CD4-positive, CD25-positive, alpha-beta regulatory T cell (primary cell): ENCODE measurements at places on chromosomes 3 and 15. TPM values are rescaled to one million over a fixed set of nuclear protein-coding genes. Genes with fewer than 3 reads are reported as not detected.

The ZKSCAN7 gene
- 1.2 TPM for total RNA-seq

The BLOC1S6 gene
- total RNA-seq = 66.3 TPM

DNA sequence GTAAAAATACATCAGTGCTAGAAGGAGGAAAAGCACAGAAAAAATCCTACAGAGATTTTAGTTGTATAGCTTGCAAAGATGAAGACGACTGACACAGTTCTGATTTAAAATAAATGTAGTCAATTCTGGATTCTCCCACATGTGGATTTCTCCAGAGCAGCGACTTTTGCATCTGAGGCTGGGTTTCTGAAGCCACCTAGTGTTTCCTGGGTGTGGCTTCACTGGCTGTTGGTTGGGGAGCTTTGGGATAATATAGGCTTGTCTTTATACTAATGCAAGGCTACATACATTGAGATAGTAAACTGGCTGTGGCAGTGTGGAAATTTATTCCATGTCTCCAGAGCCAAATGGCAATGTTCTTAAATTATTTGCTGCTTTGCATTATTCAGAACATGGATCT, 158.1 kb upstream of the FEZF2 start:
- no peak for DNase-seq
- no peaks in the 10 kb centered on the region for H3K27me3 ChIP-seq
- H3K4me1 ChIP-seq = no peaks in the 10 kb centered on the region
- no peak overlapping the region for H3K4me3 ChIP-seq

DNA sequence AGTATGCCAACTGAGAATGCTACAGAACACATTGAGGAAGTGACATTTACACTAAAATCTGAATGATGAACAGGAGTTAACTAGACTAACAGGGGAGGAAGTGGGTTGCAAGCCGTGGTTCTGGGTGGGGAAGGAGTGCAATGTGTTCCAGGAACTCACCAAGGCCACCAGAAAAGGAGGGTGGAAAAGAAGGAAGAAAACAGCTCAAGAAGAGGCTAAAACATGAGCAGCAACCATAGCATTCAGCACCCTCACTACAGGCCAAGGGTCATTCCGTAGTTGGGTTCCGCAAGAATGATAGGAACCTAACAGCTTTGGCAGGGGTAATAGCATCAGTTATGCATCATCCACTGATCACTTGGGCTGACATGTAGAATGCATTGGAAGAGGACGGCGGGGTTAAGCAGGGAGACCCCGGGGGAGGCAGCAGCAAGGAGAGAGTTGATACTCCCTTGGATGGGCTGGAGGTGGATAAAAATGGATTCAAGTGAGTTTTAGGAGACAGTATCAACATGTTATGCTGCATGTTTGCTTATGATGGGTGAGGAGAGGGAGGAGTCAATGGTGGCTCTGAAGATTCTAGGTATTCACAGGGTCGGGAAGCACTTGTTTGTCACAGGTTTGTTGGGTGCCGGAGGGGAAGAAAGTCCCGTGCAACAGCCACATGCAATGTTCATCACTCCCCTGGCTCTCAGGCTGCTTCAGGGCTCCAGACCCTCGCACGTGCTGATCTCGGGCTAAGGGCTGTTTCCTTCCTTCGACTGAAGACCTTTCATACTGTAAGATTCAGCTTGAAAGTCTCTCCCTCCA, 53.2 kb downstream of the LIPC start:
- DNase-seq = no peak
- H3K4me3 ChIP-seq = peak overlapping the region; percentile 67
- no peaks in the 10 kb centered on the region for H3K27me3 ChIP-seq
- H3K36me3 ChIP-seq = no peaks in the 10 kb centered on the region
- H3K4me1 ChIP-seq = peaks cover 36% of the 10 kb centered on the region

DNA sequence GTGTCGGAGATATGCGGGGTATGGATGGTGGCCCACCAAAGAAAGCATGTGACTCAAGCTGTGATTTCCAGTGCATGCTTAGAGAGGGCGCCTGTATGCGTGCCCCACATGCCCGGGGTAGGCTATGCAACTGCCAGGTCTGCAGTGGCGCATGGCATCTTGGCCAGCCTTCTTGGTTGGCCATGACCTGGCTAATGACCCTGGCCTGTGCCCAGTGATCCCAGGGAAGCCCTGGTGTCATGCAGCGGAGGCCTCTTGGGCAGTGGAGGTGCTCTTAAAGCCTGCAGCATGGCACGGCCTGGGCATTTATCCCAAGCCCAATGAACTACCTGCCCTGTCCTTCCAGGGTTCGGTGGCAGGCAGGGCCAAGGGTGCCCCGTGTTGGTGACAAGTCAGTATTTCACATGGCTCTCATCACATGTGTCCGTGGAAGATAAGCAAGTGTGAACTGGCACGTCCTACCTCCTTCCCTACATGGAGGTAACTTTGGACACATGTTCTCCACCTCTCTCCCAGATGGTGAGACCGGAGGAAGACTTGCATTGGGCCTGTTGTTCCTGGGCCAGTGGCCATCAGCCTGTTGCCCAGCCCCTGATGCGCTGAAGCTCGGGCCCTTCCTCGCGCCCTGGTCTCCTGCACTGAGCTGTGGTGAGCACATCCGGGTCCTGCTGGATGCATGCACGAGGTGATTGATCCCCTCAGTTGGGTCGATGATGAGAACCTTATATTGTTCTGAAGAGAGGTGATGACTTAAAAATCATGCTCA, 192.0 kb downstream of the UBE3A start:
- H3K4me1 ChIP-seq = no peaks in the 10 kb centered on the region
- H3K4me3 ChIP-seq = no peak overlapping the region
- no peak for DNase-seq
- no peaks in the 10 kb centered on the region for H3K27me3 ChIP-seq
- H3K36me3 ChIP-seq = no peaks in the 10 kb centered on the region
- H3K27ac ChIP-seq = no peak overlapping the region

The H1-8 gene
- not detected for total RNA-seq

GRCh38 chr3:129595544-129596193, 10.8 kb downstream of the PLXND1 start:
- no peak overlapping the region for H3K4me3 ChIP-seq
- DNase-seq = no peak
- no peaks in the 10 kb centered on the region for H3K36me3 ChIP-seq

DNA sequence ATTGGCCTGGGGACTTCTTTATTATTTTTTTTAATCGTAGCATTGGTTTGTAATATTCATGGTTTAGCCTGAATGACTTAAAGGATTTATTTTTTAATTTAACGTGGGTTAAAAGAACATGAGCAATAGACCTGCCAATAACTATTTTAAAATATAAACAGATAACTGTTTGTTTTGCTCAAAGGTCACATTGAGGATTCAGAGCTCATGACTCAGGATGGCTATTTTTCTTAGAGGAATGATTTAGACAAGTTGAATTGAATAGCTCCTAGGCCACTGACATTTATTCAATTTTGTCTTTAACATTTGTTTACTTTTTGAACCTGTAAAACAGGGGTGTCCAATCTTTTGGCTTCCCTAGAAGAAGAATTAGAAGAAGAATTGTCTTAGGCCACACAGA, 68.5 kb downstream of the ITPR1 start:
- no peaks in the 10 kb centered on the region for H3K36me3 ChIP-seq
- no peak for DNase-seq
- no peaks in the 10 kb centered on the region for H3K27me3 ChIP-seq

DNA sequence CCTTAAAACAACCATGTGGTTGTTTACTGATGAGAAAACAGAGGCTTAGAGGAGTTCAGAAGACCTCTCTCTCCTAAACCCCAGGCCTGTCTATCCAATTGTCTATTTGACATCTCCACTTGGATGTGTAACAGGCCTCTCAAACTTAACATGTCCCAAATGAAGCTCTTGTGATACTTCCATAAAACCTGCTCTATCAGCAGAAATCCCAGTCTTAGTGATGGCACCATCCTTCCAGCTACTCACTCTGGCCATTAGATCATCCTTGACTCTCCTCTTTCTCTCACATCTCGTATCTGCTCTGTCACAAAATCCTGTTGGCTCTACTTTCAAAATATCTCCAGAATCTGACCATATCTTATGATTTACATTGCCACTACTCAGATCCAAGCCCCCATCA, 28.8 kb downstream of the EHHADH start:
- H3K36me3 ChIP-seq = no peaks in the 10 kb centered on the region
- H3K4me1 ChIP-seq = no peaks in the 10 kb centered on the region
- DNase-seq = no peak
- no peaks in the 10 kb centered on the region for H3K27me3 ChIP-seq
- no peak overlapping the region for H3K4me3 ChIP-seq
- H3K27ac ChIP-seq = no peak overlapping the region

DNA sequence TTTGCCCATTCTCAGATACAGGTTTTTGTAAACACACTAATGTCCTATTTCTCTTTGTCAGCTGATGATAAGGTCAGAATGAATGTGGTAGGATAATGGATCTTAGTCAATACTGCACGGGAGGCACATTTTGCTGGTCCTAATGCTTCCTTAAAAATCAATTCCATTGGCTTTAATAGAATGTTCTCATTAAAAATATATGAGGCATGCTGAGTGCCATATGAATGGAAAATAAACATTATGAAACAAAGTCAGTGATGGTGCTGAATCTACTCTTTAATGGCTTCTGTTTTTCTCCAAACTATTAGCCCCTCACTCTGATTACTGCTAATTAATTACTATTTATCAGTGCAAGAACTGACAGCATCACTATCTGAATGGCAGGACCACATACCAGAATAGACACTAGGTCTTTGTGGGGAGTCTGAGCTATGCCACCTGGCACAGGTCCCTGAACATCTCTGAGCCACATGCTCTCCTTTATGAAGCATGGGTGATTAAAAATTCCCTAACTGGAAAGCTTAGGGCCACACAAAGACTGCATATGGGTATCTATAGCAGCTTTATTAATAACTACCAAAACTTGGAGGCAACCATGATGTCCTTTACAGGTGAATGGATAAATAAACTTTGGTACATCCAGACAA, 278.9 kb downstream of the MEX3B start:
- DNase-seq = no peak
- no peak overlapping the region for H3K27ac ChIP-seq
- peaks cover 3% of the 10 kb centered on the region for H3K27me3 ChIP-seq
- no peaks in the 10 kb centered on the region for H3K4me1 ChIP-seq
- H3K36me3 ChIP-seq = no peaks in the 10 kb centered on the region

DNA sequence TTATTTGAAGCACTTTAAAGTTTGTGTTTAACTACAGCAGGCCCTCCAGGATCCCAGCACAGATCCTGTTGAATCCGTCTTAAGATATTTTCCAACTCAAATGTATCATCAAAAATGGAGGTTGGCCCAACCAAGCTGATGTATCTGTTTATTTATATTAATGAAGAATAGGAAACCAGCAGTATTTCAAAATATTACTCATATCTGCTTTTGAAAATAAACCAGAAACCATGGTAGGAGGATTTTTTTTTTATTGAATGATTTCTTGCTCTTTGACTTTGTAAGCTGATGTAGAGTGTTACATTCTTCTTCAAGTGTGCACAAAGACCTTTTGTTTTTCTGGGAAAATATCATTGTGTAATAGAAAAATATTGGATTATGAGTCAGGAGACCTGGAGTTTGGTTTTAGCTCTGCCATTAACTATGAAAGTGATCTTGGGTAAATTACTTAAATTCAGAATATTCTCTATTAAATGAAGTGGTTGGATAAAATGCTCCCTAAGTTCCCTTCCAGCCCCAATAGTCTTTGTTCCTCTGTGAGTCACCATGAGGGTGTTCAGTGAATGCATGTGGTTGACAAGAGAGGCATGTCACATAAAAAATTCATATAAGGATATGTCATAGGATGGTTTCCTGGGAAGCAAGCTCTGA, 221.3 kb upstream of the GAP43 start:
- no peak overlapping the region for H3K4me3 ChIP-seq
- H3K4me1 ChIP-seq = no peaks in the 10 kb centered on the region
- H3K27ac ChIP-seq = no peak overlapping the region
- no peaks in the 10 kb centered on the region for H3K36me3 ChIP-seq

GRCh38 chr3:29465836-29466235, 185.0 kb downstream of the RBMS3 start:
- H3K4me1 ChIP-seq = no peaks in the 10 kb centered on the region

The DGKG gene
- 0.81 TPM for total RNA-seq

The CGNL1 gene
- total RNA-seq = not detected

DNA sequence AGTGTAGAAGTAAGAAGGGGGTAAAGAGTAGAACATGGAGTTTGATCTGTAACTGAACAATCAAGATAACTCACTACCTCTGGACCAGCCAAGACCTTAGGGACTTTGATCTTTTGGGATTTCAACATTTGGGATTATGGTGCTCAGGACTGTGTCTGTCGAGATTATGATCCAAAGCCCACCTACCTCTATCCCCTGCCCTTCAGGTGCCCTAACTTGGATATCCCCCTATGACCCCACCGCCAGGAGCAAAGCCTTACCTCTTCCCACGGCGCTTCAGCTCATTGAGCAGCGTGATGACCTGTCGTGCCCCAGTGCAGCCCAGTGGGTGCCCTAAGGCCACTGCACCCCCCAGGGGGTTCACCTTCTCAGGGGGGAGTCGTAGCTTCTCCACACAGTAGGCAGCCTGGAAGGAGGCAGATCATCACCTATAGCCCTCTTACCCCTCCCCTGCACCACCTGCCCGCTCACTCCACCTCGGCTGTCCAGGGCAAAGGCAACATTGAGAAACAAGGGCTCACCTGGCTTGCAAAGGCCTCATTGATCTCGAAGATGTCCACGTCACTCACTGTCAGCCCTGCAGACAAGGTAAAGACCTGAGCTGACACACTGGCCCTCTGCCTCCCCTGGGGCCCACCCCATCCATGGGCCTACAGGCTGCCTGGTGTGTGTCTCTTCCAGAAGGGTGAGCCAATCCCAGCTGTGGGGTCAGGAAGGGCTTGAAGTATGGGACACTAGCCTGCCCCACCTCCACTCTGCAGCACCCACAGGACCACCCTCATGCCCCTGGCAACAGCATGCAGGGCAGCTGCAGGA, 11.4 kb downstream of the ACAA1 start:
- no peaks in the 10 kb centered on the region for H3K27me3 ChIP-seq
- H3K27ac ChIP-seq = no peak overlapping the region
- DNase-seq = no peak
- H3K36me3 ChIP-seq = peaks cover 91% of the 10 kb centered on the region
- no peak overlapping the region for H3K4me3 ChIP-seq

- H3K36me3 ChIP-seq = no peaks in the 10 kb centered on the region
- H3K4me3 ChIP-seq = no peak overlapping the region
- H3K27ac ChIP-seq = no peak overlapping the region
These were observed 30.0 kb downstream of the UBE2E1 start for GRCh38 chr3:23835802-23836201.

The HACD2 gene
- total RNA-seq = 19.8 TPM
